Lung microvascular endothelial cell (primary cell): ENCODE measurements at places on chromosomes 2 and 18. TPM values are rescaled to one million over a fixed set of nuclear protein-coding genes. Genes with fewer than 3 reads are reported as not detected.

GRCh38 chr2:120949957-120950590 is 214.4 kb downstream of the GLI2 start:
- no peak for DNase-seq

Gene ARHGAP28
- 0.79 and 1.5 TPM in 2 replicates for total RNA-seq

Gene LRRTM4
- total RNA-seq: not detected in 2 replicates

GRCh38 chr2:188695953-188696352 is 278.2 kb upstream of the COL3A1 start:
- DNase-seq: no peak
